ENCODE measurements at places on chromosomes 12 and 14.

DNA sequence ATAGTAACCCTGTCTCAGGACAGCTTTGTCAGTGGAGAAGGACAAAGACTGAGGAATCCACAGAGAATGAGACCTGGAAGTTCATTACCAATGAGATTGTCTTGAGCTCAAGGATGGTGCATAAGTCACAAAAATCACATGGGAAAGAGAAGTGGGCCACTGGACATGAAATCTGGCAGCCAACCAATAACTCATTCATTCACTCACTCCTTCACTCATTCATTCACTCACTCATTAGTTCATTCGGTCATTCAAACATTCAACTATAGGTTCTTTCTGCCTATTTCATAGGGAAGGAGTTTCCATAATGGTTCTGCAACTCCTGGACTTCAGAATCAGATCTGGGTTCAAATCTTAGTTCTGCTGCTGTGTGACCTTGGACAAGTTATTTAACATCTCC lies 18.2 kb upstream of the WSCD2 start:
- DNase-seq: no peak

GRCh38 chr14:52783206-52783605 lies 8.2 kb downstream of the GNPNAT1 start:
- no peak for DNase-seq

DNA sequence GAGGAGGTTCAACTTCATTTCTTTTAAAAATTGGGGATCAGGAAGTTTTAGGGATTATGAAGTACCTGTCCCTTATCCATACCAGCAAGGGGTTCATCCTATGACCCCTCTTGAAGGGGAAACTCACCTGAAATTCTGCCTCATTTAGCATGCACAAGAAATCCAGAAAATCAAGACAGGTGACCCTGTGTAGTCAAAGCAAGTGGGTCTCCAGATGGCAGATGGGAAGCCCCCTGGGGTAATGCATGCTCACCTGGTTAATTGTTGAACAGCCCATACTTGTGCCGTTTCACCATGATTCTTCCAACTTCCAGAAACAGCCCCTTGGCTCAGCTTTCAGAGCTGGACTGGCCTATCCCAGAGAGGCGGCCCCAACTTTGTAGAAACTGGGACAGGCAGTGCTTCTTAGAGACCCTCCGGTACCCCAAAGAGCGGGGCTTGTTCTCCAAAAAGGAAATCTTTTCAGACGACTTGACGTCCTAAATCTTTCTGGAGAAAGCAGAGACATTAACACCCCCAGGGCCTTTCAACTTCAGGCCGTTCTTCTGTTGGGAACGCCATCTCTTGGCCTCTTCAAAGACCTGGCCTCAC lies 66.3 kb upstream of the ESRRB start:
- DNase-seq: no peak

DNA sequence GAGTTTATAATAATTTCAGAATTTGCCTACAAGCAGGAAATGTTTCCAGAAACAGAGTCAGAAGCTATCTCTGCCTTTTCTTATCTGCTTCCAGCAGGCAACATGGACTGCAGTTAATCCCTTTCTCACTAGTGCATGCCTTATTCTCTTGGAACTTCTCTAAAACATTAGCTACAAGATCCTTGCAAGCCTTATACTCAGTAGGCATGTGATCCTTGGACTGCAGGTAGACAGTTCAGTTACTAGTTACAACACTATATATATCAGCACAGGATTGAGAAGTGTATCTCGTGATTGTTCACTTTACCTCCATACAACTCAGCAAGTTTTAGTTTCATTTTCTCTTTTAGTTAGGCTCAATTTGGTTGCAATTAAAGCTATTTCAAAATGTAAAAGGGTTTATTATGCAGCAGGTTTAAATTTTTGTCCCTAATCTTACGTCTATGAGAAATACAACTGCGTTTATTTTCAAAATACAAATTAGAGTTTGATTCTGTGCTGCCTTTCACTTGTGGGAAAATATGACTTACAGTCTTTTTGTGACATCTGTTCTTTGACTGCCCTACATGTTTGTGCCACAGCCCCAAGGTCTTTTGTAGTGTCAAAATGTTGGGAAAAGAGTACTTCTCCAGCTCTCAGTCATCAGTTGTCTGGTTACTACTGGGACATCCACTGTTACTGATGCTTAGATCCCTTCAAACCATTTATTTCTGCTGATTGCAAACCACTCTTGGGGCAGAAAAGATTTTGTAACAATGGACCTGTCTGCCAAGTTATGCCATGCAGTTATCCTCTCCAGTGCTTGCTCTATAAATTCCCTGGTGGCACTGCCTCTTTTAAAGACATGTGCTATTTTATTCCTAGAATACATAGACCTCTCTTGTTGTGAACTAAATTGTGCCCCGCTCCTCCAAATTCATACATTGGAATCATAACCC lies 709.0 kb upstream of the FOXG1 start:
- no peak for DNase-seq

GRCh38 chr12:39780913-39781446 lies 161.4 kb upstream of the ABCD2 start:
- peak; percentile 77 for DNase-seq

GRCh38 chr14:89952576-89952975 lies 2.0 kb downstream of the EFCAB11 start:
- no peak for DNase-seq

GRCh38 chr14:100620255-100621100 lies 33.3 kb upstream of the BEGAIN start:
- peak; percentile 62 for DNase-seq

- DNase-seq: no peak
Measured at GRCh38 chr12:62724947-62725451, 210.0 kb downstream of the PPM1H start.

GRCh38 chr12:65612440-65612839 lies 211.8 kb upstream of the HMGA2 start:
- no peak for DNase-seq

- DNase-seq: no peak
Measured at GRCh38 chr12:112111931-112112330, 3.3 kb upstream of the NAA25 start.

DNA sequence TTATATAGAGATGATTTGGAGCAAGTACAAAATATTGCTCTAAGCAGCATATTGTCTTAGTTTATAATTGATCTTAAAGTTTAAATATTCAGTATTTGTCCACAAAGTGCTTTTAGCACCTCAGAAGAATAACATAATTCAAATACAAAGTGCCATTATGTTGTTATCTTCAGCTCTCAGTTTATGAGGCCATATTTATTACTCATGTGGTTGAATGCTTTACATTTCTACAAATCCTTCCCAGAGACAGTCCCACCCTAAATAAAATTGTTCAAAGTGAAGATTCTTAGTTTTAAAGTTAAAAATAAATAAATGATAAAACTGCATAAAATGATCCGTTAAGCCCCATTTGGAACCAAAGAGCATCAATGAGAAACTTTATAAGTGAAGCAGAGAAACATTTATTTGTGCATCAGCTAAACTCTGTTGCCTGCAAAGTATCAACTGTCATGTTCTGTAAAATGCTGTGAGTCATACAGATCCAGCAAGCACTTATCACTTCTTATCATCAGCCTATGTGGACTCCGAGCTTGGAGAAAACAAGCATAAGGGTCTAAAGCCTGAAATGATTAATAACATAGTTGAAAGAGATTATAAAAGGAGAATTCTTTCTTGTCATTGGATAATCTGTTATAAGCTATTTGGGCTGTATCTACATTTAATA lies 218.9 kb downstream of the ADAMTS20 start:
- no peak for DNase-seq

DNA sequence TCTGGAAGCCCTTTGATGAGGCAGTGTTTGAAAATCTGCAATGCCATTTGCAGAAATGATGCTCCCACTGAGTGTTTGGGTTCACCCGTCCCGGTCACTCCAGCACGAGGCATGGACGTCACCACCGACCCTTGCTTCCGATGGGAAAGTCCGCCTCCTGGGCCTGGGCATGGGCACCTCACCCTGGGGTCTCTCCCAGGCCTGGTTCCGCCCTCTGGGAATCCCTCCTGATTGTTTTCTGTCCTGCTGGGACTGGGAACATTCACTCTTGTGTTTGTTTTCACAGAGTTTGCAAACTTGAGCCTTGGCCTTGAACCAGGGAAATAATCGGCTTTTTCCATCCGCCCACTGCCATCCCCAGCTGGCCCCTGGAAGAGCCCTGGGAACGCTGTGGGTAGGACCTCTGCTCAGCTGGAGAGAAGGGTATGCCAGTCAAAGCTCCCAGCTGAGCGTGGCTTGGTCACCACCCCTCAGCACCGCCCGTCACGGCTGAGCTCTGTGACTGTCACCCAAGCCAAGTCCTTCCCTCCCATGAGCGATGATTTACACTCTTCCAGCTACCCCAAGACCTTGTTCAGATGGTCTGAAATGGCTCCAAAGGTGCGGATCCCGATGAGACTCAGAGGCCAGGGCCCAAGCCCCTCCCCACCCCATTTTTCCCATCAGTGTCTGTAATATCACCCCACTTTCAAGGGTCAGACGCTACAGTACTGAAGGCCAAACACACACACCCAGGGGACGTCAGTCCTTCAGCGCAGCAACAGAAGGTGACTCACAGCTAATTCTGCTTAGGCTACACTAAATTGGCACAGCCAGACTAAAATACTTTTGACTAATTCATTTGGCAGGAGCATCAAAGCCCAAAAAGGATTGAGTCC lies 34.1 kb upstream of the FZD10 start:
- DNase-seq: no peak

- no peak for DNase-seq
Measured at GRCh38 chr14:91903070-91903469, 35.7 kb upstream of the TC2N start.

DNA sequence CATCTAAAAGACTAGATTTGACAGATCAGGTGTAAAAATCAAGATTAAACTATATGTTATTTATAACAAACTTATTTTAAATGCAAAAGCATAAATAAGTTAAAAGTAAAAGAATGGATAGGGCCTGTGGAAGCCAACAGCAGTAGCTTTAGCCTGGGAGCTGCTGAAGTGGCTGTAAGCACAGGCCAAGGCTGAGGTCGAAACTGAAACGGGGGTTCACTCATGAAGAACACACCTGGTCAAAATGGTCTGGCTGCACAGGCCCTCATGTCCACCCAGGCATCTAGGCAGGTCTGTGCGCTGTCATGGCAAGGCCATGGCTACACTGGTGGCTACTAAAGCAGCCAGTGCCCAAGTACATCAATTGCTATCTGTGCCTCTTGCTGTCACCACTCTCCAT lies 23.1 kb downstream of the CATSPERB start:
- DNase-seq: no peak

GRCh38 chr12:66341126-66341525 lies 38.8 kb downstream of the HELB start:
- DNase-seq: no peak

DNA sequence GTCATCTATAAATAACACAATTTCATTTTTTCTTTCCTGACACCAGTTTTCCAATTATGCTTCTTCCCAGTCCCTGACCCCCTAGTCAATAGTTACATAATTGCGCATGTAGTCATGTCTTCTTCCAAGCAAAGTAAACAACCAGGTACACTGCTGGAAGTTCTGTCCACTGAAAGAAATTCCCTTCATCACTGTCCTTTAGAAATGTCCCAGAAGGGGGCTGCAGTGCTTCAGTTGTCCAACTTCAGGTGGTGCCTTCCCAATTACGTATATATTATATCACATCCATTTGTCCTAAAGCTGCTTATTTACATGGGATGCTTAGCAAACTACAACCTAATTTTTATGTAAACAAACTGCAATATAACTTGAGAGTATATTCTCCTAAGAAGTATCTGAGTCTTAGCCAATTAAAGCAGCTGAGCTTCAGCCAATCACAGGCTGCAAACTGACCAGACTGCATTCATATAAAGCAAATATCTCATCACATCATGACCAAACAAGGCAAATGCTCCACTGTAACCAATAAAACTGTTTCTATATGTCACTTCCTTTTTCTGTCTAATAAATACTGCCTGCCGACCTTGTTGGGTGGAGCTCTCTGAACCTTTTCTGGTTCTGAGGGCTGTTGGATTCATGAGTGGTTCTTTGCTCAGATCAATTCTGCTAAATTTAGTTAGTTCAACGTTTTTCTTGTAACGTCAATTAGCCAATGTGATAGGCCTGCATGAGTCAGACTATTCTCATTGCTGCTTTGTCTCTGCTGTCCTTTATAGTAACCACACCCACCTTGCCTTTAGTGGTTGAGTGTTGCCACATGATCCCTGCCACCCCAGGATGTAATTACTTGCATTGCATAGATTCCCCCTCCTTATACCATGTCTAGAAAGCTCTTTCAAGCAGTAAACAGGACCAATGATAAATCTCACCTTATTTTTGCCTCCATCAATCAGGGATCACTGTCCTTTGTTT lies 239.3 kb downstream of the ALG10B start:
- DNase-seq: no peak

DNA sequence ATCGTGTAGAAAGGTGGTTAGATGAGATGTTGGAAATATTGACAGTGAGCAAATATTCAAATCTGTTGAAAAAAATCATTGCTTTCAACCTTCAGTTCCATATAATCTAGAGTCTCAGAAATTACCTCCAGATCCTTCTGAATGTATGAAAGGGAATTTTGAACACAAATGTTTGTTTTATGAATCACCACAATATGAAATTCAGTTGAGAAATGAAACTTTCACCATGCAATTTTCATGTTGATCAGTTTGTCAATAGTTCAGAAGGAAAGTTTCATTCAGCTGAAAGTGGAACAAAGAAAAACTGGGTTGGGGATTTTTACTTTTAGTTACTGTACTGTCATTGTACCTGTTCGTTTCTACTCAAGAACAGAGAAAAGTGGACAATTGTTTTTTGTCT lies 953.6 kb downstream of the SLC6A15 start:
- no peak for DNase-seq

DNA sequence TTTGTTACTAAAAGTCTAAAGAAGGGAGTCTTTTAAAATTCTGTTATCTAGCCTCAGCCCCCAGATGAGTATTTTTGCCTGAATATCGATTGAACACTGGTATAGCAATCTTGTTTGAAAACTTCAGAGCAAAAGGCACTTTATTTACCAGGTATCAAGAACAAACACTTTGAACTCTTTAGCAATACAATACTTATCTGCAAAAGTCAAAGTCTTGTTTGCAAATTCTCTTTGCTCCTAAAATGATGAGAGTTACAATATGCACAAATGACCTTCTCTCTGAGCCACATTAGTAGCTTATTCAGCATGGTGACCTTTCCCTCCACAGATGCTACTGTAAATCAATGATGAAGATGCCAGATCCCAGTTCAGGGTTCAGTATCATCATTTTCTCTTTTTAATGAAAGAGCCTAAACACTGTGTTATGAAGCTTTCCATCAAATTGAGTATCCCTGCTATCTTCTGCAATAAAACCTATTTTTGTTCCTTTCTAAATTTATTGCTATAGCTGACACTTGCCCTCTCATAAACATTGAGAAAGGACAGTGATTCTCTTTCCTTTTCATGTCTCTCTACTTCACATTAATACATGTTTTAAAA lies 752.7 kb upstream of the MGAT4C start:
- DNase-seq: no peak

DNA sequence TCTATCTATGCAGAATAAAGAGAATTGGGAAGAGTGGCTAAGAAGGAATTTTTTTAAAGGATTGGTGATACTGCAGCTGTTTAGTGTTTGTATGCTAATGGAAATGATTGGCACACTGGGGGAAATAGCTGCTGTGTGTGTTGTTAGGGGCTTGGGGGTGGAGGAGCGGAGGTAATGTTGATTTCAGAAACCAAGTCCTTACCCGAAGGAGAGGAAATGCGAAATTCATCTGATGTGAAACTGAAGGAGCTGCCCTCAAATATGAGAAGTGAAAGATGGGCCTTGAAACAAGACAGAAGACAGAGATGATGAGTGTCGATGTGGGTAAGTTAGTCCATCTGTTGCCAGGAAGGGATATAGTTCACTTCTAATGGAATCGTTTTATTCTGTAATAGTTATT lies 21.2 kb upstream of the RNASE12 start:
- no peak for DNase-seq
